ENCODE measurements at places on chromosomes 4 and X. TPM values are rescaled to one million over a fixed set of nuclear protein-coding genes. Genes with fewer than 3 reads are reported as not detected.

- no peak for DNase-seq
- no peak overlapping the region for H3K4me3 ChIP-seq
- no peaks in the 10 kb centered on the region for H3K27me3 ChIP-seq
Measured at GRCh38 chrX:136467303-136467702, 20.4 kb upstream of the BRS3 start.

DNA sequence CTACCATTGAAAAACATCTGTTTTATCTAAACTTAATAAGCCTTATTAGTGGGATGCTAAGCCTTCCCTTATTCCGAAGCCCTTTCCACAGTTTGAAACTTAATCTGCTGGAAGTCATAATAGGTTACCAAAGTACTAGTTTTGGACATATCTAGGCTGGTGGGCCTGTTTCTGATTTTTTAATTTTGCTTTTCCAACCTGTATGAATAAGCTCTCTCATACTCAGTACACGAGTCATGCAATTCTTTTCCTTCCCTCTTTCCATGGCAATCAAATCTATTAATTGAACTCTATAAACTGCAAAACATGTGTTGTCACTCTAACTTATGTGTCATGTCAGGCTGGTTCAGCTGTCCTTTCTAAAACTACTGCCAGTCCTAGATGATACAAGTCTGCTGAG lies 91.0 kb downstream of the AMMECR1 start:
- H3K4me3 ChIP-seq = no peak overlapping the region
- DNase-seq = no peak
- H3K27ac ChIP-seq = no peak overlapping the region
- no peaks in the 10 kb centered on the region for H3K27me3 ChIP-seq

DNA sequence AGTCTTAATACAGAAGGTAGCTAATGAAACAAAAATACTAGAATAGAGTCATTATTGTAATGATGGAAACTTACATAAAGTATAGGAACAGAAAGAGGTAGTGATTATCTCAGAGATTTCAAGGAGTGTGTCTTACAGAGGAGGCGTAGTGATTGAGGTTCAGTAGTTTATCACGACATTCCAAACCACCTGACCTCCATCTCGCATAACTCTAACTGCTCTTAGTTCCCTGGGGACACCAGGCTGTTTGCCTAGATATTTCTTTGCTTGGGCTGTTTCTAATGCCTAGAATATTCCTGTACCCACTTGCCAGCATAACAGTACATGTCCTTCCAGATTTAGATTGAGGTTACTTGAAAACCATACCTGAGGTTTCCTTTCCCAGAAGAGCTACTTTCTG lies 29.1 kb downstream of the STAG2 start:
- no peaks in the 10 kb centered on the region for H3K36me3 ChIP-seq
- DNase-seq = no peak
- H3K27ac ChIP-seq = no peak overlapping the region
- peaks cover 3% of the 10 kb centered on the region for H3K4me1 ChIP-seq

DNA sequence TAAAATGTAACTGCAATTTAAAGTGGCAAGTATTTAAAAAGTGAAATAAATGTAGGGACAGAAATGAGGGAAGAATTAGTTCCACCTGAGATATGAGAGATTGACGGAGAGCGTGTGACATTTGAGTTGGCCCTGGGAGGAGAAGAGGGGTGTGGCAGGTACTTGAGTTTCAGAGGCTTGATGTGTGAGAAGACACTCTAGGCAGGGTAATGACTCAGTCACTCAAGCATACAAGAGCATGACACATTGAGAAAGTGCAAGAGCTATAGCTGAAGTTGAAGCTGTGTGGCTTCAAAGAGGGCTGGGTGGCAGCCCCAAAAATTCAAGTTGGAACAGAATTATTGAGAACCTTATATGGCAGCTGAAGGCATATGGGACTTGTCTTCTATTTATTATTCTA lies 420.5 kb downstream of the SLITRK2 start:
- no peaks in the 10 kb centered on the region for H3K4me1 ChIP-seq
- no peak for DNase-seq
- no peaks in the 10 kb centered on the region for H3K36me3 ChIP-seq
- no peaks in the 10 kb centered on the region for H3K27me3 ChIP-seq

DNA sequence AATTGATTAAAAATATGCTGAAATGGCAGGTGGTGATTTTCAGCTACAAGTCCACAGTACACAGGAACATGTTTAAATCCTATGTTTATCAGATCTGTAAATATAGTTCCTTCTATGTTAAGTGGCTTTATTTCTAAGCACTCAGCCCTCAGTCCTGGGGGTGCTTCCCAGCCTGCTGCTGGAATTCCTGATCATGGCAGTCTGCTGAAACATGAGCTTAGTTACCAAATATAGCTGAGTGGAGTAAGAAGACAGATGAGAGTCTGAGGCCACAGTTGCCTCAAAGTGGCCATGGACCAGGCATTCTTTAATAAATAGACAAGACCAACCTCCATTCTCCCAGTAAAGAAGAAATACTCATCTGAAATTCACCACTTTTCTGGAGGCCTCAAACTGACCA lies 17.1 kb upstream of the DDX60 start:
- H3K4me1 ChIP-seq = no peaks in the 10 kb centered on the region
- H3K27ac ChIP-seq = no peak overlapping the region
- no peak overlapping the region for H3K4me3 ChIP-seq
- DNase-seq = no peak
- no peaks in the 10 kb centered on the region for H3K27me3 ChIP-seq

DNA sequence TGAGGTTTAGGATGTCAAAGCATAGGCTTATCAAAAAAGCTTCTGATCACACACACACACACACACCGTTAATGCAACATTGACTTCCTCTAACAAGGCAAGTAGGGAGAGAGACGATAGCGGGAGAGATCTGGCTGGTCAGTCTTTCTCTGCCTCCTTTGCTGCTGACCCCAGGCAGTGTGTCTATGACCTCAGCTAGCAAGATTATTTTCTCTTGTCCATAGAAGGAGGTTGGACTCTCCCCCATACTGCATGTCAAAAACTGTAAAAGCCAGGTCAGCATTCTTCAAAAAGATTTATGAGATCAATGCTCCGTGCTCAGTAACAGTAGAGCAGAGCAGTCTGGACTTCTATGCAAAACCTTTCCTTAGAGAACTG lies 63.5 kb upstream of the PGM2 start:
- H3K27me3 ChIP-seq = no peaks in the 10 kb centered on the region
- no peak overlapping the region for H3K27ac ChIP-seq
- H3K4me1 ChIP-seq = no peaks in the 10 kb centered on the region
- H3K36me3 ChIP-seq = no peaks in the 10 kb centered on the region
- DNase-seq = no peak

- no peak overlapping the region for H3K27ac ChIP-seq
Measured at GRCh38 chrX:114071412-114071811, 512.5 kb upstream of the HTR2C start.

DNA sequence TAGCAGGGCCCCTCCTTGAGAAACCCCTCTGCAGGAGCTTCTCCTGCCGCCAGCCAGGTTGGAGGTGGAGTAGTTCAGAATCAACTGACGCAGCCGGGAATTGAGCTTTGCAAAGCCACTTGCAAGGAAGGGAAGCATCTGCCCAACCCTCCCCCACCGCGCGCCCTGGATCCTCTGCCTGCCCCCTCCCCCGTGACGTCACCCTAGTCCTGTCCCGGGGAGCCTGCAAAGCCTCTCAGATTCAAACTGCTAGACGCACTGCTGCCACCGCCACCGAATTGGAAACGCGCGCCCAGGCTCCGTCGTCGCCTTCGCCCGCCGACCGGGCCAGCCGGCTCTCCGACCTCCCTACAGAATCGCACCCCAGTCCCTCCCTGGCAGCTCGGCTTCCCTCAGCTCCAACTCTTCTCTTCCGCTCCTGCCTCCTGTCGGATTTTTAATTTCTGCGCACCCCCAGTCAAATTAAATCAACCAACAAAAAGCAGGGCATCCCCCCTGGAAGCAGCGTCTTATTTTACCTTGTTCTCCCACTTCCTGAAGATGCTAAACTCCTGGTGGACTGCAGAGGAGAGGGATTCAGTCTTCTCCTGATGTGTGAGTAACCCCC lies 3.8 kb downstream of the SLITRK2 start:
- no peak overlapping the region for H3K4me3 ChIP-seq
- H3K27me3 ChIP-seq = no peaks in the 10 kb centered on the region
- no peak for DNase-seq
- H3K36me3 ChIP-seq = no peaks in the 10 kb centered on the region

DNA sequence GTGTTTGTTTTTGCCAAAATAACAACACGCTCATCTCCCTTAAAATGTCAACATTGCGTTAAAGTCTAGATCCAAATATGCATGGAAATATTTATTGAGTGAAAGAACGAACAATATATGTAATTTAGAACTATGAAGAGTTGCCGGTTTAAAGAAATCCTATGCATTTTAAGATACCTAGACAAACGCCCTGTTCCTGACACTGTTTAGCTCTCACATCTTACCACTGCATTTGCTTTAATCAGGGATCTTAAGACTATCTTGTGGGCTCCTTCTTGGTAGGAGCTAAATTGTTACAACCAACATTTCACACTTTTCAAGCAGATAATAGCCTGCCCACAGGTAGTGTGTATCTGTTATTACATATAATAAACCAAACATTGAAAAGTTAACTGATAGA lies 96.6 kb upstream of the RPS6KA3 start:
- H3K27ac ChIP-seq = no peak overlapping the region
- H3K27me3 ChIP-seq = no peaks in the 10 kb centered on the region
- no peak overlapping the region for H3K4me3 ChIP-seq
- no peak for DNase-seq
- H3K36me3 ChIP-seq = no peaks in the 10 kb centered on the region

GRCh38 chr4:105140684-105141490 lies 5.8 kb upstream of the TET2 start:
- no peaks in the 10 kb centered on the region for H3K27me3 ChIP-seq
- no peak overlapping the region for H3K27ac ChIP-seq
- no peak for DNase-seq
- peaks cover 4% of the 10 kb centered on the region for H3K4me1 ChIP-seq

GRCh38 chr4:157804986-157805385 lies 367.8 kb downstream of the GASK1B start:
- H3K4me1 ChIP-seq = no peaks in the 10 kb centered on the region
- H3K27ac ChIP-seq = no peak overlapping the region
- H3K4me3 ChIP-seq = no peak overlapping the region

DNA sequence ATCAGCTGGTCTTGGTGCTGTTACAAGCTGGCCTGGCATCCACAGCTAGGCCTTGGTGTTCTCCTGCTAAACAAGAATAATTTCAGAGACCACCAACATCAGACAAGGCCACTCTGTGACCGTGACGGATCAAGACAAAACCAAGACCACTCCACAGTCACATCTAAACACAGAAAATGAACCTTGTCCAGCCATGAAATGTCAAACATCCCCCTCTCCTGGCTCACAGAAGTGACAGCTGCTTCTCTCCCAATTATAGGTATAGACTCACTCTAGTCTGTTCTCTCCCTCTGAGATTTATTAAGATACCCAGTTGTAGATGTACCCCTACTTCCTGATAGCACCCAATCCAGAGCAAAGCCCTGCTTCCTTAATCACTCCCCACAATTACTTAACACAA lies 40.4 kb downstream of the EFHC2 start:
- H3K4me1 ChIP-seq = no peaks in the 10 kb centered on the region
- no peaks in the 10 kb centered on the region for H3K36me3 ChIP-seq
- no peak overlapping the region for H3K27ac ChIP-seq

- no peak for DNase-seq
- no peak overlapping the region for H3K4me3 ChIP-seq
- no peaks in the 10 kb centered on the region for H3K36me3 ChIP-seq
- H3K4me1 ChIP-seq = no peaks in the 10 kb centered on the region
- H3K27ac ChIP-seq = no peak overlapping the region
Measured at GRCh38 chr4:30828264-30828926, 108.2 kb downstream of the PCDH7 start.

GRCh38 chr4:47817275-47817674 lies 20.6 kb downstream of the CORIN start:
- no peak overlapping the region for H3K4me3 ChIP-seq
- no peaks in the 10 kb centered on the region for H3K4me1 ChIP-seq
- no peak for DNase-seq
- H3K36me3 ChIP-seq = no peaks in the 10 kb centered on the region
- H3K27ac ChIP-seq = no peak overlapping the region

DNA sequence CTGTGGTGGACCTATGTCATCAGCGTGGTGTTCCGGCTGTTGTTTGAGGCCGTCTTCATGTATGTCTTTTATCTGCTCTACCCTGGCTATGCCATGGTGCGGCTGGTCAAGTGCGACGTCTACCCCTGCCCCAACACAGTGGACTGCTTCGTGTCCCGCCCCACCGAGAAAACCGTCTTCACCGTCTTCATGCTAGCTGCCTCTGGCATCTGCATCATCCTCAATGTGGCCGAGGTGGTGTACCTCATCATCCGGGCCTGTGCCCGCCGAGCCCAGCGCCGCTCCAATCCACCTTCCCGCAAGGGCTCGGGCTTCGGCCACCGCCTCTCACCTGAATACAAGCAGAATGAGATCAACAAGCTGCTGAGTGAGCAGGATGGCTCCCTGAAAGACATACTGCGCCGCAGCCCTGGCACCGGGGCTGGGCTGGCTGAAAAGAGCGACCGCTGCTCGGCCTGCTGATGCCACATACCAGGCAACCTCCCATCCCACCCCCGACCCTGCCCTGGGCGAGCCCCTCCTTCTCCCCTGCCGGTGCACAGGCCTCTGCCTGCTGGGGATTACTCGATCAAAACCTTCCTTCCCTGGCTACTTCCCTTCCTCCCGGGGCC lies 1.2 kb downstream of the GJB1 start:
- no peaks in the 10 kb centered on the region for H3K27me3 ChIP-seq
- H3K4me1 ChIP-seq = no peaks in the 10 kb centered on the region
- no peak overlapping the region for H3K4me3 ChIP-seq

- no peak for DNase-seq
- no peaks in the 10 kb centered on the region for H3K27me3 ChIP-seq
- H3K36me3 ChIP-seq = no peaks in the 10 kb centered on the region
- no peak overlapping the region for H3K27ac ChIP-seq
- H3K4me1 ChIP-seq = no peaks in the 10 kb centered on the region
- no peak overlapping the region for H3K4me3 ChIP-seq
Measured at GRCh38 chrX:44507292-44507691, 35.4 kb downstream of the FUNDC1 start.

DNA sequence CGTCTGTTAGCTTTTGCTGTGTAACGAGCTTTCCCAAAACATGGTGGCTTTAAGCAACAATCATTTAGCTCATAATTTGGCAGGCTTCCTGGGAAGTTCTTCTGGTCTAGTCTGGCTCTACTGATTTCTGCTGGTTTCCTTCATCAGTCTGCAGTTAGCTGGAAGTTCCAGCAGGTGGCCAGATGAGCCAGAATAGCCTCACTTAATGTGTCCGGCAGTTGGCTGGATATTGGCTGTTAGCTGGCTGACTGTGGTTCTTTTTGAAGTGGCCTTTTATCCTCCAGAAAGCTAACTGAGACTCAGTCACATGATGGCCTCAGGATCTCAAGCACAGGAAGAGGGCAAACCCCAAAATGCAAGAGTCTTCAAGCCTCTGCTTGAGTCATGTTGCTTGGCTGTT lies 34.9 kb downstream of the FTHL17 start:
- H3K36me3 ChIP-seq = no peaks in the 10 kb centered on the region
- H3K4me1 ChIP-seq = no peaks in the 10 kb centered on the region
- no peak for DNase-seq
- no peak overlapping the region for H3K4me3 ChIP-seq
- no peaks in the 10 kb centered on the region for H3K27me3 ChIP-seq
- H3K27ac ChIP-seq = no peak overlapping the region

GRCh38 chr4:152679414-152680281 lies at the start of gene TMEM154:
TMEM154 (minus strand) TSS chr4:152679997; CDS start chr4:152679933, 64 bp downstream.
- peaks cover 16% of the 10 kb centered on the region for H3K4me1 ChIP-seq
- H3K27me3 ChIP-seq = no peaks in the 10 kb centered on the region
- peak; percentile 36 for DNase-seq
- no peaks in the 10 kb centered on the region for H3K36me3 ChIP-seq
- peak within 1 kb of the TSS; percentile 74 for H3K4me3 ChIP-seq

The TMPRSS11B gene
- not detected for total RNA-seq

The TMEM131L gene
- total RNA-seq = 67.8 TPM

The NEIL3 gene
- total RNA-seq = 1.9 TPM

The MED28 gene
- 51.1 TPM for total RNA-seq

The PCSK1N gene
- total RNA-seq = 0.89 TPM

The IL13RA2 gene
- total RNA-seq = not detected

The SLC6A14 gene
- not detected for total RNA-seq

The POF1B gene
- not detected for total RNA-seq

The SERTM2 gene
- not detected for total RNA-seq

The NLGN3 gene
- total RNA-seq = 4.0 TPM
